Suppressor macrophage treated with lipopolysaccharide for 4 hours (primary cell): ENCODE measurements at places on chromosomes 4 and X.

DNA sequence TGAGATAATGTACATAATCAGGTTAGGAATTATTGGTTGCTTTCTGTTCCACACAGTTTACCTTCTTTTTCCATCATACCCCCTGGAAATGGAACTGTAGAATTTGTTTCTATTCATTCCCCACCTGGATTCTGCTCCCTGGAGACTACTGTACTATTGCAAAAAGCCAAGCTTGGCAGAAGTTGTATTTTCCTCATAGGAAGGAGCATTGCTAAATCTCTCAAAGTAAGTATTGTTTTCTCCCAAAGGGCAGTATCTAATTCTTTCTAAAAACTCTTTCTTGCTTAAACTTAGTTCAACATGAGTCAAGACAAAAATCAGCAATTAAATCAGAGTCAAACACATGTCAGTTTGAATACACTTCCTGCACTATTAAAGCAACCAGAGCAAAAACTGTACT is 136.2 kb downstream of the CDS1 start:
- no peak for DNase-seq

DNA sequence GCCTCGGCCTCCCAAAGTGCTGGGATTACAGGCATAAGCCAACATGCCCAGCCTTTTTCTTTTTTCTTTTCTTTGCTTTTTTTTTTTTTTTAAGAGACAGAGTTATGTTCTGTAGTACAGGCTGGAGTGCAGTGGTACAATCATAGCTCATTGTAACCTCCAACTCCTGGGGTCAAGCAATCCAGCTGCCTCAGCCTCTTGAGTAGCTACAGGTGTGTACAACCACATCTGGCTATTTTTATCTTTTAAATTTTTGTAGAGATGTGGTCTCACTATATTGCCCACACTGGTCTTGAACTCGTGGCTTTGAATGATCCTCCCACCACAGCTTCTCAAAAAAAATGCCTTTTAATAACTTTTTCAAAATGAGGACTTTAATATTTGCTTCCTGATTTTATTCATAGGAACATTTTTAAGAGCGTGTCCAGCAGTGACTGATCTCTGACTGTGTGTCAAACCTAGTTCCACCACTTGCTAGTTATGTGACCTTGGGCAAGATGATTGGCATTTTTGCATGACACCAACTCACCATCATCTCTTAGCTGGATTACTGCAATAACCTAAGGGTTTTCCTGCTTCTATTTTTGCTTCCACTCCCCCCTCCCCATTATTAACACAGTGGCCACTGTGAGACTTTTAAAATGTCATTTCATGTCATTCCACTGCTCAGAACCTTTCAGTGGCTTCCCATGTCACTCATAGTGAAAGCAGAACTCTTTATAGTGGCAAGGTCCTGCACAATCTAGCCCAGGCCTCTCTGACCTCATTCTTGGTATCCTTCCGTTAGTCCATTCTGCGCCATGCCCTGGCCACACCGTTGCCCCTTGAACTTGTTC is 4.5 kb upstream of the TNIP3 start:
- peak; percentile 96 for DNase-seq

DNA sequence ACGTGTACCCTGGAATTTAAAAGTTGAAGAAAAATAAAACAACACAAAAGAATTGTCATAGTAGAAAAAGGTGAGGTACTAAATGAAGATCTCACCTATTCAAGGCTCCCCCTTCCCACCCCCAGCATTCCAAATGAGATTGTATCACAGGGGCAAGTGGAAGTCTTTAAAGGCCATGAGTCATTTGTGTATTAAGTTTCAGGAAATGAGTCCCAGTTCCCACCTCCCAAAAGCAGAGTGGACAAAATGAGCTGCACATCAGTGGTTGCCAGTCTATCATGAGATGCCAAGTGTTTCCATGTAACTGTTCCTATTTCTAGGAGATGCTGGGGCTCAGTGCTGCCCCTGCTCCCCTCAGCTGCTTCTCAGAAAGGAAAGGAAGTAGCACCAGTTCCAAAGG is 20.1 kb downstream of the ARHGEF9 start:
- no peak for DNase-seq

DNA sequence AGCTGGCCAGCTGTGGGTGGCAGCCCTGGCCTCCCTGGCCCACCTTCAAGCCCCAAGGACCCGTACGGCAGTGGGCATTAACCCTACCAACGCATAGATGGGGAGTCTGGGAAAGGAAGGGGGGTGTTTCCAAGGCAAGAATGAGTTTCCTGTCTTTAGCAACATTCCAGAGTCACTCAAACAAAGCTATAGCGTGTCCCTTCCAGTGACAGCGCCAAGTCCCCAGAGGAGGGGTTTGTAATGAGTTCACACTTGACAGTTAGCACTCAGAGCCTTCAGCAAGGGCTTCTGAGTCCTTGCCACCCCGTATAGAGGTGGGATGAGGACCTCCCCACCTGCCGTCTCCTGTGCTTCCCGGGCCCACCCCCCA is 1.8 kb downstream of the BGN start:
- DNase-seq, result no peak

DNA sequence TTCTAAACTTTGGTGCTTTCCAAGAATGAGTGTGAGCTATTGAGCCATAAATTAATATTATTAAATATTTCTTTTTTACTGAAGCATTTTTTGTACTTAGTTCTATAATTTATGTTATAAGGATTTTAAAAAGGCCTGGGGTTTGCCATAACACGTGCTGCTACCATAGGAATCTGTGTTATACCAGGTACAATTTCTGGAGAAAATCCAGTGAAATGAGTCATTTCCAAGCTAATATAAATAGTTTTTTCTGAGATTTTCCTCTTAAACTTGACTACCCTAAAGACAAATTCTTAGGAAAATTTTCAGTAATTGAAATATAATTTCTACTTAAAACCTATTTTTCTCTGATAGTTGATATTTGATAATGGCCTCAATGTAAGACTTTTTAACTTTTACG is 130.8 kb downstream of the TLL1 start:
- no peak for DNase-seq

DNA sequence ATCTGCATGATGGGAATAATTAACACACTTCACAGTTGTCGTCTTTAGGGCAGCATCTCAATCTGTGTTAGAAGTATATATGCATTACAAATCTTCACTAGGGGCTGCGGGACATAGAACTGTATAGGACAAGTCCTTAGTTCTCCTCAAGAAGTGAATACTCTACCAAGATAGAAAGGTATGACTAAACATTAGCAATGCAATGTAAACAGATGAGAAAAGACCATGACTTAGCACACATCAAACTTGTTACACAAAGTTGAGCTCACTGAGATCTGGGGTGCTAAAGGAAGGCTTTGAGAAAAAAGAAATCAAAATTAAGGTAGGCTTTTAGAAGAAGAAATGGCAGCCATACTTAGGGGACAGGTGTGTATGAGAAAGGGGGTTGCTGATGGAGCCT is 182.1 kb upstream of the MAP3K15 start:
- no peak for DNase-seq

- DNase-seq, result no peak
Observed at GRCh38 chr4:18636001-18636585, 614.5 kb upstream of the LCORL start.

DNA sequence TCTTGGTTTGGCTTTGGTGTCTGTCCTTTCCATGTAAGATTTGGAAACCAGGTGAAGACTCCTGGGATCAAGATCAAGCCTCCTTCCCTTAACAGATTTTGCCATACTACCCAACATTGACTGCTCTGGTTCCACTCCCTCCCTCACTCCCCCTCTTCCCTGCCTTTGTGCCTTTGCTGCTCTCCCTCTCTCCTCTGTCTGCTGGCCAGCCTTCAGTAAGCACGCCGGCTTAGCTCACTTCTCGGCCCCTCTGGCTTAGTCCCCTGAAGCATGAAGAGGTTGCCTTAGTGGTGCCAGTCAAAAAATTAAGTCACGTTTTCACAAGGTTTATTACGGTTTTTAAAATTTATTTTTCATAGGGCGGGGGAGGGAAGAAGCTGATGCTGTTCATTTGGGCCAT is 6.0 kb downstream of the GRIA3 start:
- no peak for DNase-seq

DNA sequence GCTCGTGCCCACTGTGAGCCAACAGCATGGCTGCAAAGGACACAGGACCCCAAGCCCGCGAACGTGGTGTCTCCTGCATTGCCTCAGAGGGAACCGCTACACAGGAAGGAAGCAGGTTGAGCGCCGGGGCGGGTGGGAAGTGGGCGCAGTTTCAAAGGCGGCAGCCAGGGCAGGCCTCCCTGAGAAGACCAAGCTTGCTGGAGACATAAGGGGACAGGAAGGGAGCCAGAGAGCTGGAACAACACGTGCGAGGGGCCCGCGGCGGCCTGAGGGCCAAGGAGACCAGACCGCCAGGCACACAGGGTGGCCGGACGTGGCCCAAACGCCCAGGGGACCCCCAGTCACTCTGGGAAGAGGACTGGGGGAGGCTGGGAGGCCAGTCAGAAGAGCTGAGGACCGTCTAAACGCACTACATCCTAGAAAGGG is 32.0 kb downstream of the CTBP1 start:
- peak; percentile 14 for DNase-seq

- no peak for DNase-seq
Observed at GRCh38 chr4:74536557-74536956, 91.6 kb downstream of the AREG start.

- no peak for DNase-seq
Observed at GRCh38 chr4:73707269-73707875, 33.0 kb upstream of the CXCL8 start.

DNA sequence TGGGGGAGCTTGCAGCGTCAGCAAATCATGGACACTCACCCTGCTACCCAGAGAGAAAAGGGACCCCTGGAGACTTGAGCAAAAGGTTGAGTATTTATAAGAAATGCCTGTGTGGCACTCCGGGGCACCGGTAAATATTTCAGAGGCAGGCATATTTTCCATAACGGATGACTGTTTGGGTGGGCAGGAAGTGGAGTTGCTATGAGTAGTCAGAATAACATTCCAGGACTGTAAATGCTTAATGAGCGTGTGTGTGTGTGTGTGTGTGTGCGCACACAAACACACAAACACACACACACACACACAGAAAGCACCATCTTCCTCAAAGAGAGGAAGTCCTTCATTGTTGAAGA is 74.6 kb downstream of the MXRA5 start:
- no peak for DNase-seq

DNA sequence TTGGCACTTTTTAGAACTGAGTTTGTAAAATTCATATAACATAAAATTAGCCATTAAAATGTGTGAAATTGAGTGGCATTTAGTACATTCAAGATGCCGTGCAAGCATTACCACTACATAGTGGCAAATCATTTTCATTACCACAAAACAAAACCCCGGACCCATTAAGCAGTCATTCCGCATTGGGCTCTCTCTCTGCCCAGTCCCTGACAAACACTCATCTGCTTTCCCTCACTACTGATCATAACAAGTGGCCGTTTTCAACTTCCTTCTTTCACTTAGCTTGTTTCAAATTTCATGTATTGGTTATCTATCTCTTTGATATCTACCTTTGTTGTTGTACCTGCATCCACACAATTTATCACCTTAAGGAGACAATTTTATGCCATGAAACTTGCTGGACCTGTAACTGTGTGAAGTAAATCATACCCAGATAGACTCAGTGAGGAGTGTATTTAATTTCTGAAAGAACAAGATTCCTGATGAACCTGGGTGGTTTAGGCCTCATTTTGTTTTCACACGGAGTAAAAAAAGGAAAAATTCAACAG is 202.1 kb downstream of the OR13H1 start:
- DNase-seq, result no peak

GRCh38 chr4:63308697-63309096 is 1100.6 kb downstream of the TECRL start:
- no peak for DNase-seq

GRCh38 chrX:75151827-75152592 is 4.1 kb downstream of the ABCB7 start:
- no peak for DNase-seq

GRCh38 chrX:103607364-103608305 is at the start of gene TCEAL3:
Gene TCEAL3 (plus strand): TSS chrX:103607963. CDS start chrX:103609065, 1,102 bp downstream.
- DNase-seq, result peak; percentile 19

DNA sequence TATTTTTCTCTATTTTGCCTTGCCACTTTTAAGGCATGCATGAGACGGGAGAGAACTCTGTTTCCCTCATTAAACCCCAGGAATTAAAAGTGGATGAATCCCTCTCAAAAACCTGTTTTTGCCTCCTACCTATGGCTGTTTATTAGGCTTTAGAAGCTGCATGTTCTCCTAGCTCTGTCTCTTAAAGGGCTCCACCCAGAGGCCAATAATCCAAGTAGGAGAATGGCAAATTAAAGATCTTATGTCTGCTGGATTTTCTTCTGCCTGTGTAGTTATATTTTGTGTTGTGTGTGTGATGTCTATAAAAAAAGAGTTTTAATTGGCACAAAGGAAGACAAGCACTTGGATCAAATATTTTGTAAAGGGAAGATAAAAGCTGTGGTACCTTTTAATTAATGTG is 32.4 kb downstream of the MAGEC1 start:
- DNase-seq, result no peak

- no peak for DNase-seq
Observed at GRCh38 chr4:111323496-111323895, 700.6 kb upstream of the PITX2 start.

DNA sequence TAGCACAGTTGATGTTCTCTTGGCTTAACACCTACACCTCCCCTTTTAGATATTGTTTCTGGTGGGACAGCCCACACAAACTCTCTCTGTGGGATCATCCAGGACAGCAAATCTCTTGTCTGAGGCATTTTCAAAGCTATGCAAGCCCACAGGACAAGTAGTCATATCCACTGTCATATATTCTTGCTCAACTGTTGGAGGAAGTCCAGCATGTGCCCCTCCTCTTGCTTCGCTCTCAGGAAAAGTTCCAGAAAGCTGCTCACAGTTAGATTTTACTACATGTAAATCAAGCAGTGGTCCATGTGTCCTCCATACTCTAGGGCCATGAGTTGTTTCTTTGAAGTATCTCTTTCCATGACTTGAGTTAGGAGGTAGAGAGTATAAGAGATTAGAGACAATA is 260.7 kb downstream of the INPP4B start:
- DNase-seq, result no peak

DNA sequence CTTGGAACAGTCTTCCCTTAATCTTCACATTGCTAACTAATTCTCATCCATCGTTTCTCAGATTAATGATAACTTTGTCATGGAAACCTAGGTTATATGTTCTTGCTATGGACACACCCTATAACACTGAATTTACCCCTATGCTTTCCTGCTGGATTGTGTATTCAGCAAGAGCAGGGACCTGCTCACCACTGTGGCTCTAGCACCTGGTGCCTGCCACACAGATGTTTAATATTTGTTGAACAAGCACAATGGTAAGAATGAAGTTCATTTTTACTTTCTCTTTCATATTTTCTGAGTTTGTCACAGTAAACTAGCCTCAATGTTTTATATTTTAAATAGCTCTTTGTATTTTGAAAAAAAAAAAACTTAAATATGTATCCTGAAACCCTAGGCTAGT is 734.0 kb upstream of the DIAPH2 start:
- no peak for DNase-seq

DNA sequence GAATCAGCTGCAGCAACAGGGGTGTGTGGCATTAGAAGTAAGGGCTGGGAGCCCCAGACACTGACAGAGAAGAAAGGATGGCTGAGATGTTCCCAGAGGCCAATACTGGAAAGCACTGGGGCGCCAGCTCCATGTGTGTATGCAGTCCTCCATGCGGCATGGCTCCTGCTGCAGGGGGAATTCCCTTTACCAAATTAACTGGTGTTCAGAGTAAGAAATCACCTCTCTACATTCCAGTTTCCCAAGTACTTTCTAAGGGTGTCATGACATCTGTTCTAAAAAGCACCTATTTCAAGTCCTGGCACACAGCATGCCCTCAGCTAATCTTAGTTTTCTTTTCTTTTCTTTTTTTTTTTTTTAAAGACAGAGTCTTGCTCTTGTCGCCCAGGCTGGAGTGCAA is 98.0 kb downstream of the MAML3 start:
- no peak for DNase-seq
